ENCODE measurements at places on chromosomes 4 and X.

- DNase-seq, result no peak
Measured at GRCh38 chrX:150429594-150429993, 66.5 kb downstream of the MAMLD1 start.

DNA sequence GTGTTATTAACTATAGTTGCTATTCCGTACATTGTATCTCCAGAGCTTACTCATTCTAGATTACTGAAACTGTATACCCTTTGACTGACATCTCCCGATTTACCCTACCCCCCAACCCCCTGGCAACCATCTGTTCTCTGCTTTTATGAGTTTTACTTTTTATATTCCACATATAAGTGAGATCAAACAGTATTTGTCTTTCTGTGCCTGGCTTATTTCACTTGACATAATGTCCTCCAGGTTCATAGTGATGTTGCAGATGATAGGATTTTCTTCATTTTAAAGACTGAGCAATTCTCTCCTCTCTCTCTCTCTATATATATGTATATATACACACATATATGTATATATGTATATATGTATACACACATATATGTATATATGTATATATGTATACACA lies 54.6 kb downstream of the CFAP299 start:
- no peak for DNase-seq

- DNase-seq, result no peak
Measured at GRCh38 chr4:149885896-149886295, 70.3 kb upstream of the IQCM start.

- DNase-seq, result no peak
Measured at GRCh38 chr4:62232814-62233213, 1032.7 kb downstream of the ADGRL3 start.

- DNase-seq, result peak; percentile 5
Measured at GRCh38 chr4:49032440-49033161, 46.5 kb downstream of the CWH43 start.

Measured in T47D (cell line).